ENCODE measurements at places on chromosomes 5 and 9.

GRCh38 chr5:180873615-180874520 lies 12.8 kb upstream of the ZFP62 start:
- DNase-seq, result no peak

- DNase-seq, result no peak
Observed at GRCh38 chr5:115778417-115778816, 38.0 kb downstream of the CDO1 start.

DNA sequence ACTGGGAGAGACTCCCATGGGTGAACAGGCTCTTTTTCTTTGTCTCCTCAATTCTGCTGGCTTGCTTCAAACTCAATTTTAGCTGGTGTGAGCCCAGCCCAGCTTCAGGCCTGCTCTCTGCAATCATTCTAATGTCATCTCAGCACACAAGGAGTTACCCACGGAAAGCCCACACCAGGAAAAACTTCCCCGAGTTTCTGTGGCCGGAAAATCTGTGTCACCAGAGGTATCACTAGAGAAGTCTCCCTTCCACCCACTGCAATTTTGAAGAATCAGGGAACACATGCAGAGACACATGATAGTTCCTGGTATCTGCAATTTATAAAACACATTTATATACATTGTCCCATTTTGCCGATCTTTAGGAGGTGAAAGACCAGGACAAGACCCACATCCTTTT lies 13.5 kb upstream of the NDFIP1 start:
- DNase-seq, result no peak

- no peak for DNase-seq
Observed at GRCh38 chr9:111627260-111627963, 3.7 kb upstream of the DNAJC25 start.
